ENCODE measurements at places on chromosomes 16 and 17. TPM values are rescaled to one million over a fixed set of nuclear protein-coding genes. Genes with fewer than 3 reads are reported as not detected.

DNA sequence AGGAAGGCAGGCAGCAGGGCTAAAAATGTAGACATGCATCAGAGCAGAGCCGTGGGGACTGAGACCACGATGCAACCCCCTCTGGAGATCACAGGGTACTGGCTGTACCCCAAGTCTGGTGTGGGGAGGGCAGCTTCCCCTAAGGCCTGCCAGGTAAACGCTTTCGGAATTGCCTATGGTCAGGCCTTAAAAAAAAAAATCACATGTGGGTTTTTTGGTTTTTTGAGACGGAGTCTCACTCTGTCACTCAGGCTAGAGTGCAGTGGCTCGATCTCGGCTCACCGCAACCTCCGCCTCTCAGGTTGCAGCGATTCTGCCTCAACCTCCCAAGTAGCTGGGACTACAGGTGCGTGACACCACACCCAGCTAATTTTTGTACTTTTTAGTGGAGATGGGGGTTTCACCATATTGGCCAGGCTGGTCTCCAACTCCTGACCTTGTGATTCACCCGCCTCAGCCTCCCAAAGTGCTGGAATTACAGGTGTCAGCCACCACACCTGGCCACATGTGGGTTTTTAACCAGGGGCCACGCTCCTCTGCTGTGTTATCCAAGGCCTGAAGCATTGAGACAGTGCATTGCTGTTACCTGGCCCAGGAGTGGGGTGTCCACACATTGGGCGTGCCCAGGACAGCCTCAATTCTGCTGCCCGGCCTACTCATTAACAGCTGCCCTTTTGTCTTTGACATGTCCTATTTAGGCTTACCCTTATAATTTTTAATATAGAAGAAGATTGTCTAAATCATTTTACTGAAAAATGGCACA lies 50.4 kb downstream of the LITAF start:
- DNase-seq: no peak

- DNase-seq: no peak
Observed at GRCh38 chr16:57341441-57342303, 16.9 kb upstream of the CCL22 start.

DNA sequence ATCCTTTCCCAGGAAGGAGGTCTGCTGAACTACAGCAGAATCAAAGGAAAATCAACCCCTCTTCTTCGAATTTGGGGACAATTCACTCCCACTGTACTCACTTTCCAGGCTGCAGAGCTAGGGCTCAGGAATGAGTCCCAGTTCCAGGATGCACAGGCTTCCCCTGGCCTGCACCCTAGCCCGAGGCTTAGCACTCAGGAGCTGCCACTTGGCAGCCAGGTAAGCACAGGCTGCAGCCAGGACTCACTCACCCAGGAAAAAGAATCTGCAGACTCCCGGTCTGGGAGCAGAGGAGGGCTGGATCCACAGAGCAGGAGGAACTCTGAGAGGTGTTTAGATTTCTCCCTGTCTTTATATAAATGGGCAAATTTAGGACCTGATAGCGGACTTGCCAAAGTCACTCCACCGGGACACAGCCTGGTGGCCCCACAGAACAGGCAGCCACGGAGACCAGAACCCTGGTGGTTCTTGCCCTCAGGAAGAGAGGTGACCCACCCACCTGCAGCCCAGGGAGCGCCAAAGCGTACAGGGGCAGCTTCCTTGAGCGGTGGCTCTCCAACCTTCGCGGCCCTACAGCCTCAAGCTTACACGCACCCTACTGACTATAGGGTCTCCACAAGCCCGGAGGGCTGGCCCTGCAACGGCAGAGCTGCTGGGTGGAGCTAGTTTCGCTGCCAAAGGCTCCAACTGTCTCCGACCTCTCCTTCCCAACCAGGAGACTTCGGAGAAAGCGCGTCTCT lies 4.8 kb downstream of the CBLN1 start:
- DNase-seq: peak; percentile 53

- DNase-seq: no peak
Observed at GRCh38 chr17:49553676-49554335, 21.9 kb upstream of the NXPH3 start.

GRCh38 chr16:73047536-73048291 lies at the start of gene ZFHX3:
Gene ZFHX3, minus strand, starts transcription at chr16:73048128. Its CDS starts 87,983 bp downstream, at chr16:72960145.
- peak; percentile 83 for DNase-seq

GRCh38 chr17:49334744-49335512 lies 27.1 kb downstream of the ZNF652 start:
- DNase-seq: no peak

DNA sequence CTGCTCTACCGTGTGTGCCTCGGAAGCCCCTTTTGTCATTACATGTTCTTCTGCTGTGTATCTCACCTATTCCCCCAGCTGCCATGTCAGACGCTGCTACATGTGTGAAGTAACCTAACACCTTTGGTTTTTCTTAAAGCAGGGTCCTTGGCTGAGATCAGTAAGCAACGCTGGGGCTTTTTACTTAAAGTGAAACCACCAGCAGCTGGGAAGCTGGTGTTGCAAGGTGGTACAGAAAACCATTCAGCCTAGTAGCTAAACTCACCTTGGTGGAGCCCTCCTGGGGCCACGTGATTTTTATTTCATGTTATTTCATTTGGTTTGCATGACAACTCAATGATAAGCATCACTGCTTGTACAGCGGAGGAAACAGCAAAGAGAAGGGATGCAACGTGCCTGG lies 62.6 kb downstream of the PLCG2 start:
- no peak for DNase-seq

DNA sequence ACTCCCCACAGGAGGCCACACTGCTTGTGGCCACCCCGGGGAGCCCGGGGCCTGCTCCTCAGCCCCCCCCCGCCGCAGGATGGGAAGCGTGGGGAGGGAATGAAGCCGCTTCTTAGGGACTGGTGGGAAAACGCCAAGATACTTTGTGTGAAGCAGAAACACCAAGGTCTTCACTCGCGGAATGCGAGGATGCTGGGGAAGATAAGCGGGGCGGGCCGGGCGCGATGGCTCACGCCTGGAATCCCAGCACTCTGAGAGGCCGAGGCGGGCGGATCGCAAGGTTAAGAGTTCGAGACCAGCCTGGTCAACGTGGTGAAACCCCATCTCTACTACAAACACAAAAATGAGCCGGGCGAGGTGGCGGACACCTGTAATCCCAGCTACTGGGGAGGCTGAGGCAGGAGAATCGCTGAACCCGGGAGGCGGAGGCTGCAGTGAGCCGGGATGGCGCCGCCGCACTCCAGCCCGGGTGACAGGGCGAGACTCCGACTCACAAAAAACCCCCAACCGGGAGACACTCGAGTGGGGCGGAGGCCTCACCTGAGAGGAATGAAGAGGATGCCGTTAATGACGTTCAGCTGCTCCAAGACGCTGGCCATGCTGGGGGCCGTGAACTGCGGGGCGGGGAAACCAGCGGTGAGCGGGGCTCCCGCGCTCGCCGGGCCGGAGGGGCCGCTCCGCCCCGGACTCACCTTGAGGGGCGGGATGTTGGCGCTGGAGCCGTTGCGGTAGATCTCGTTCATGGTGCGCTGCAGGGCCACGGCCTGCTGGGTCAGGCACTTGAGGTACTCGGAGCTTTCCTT lies 20.3 kb downstream of the CLUH start:
- DNase-seq: no peak

- DNase-seq: peak; percentile 88
Observed at GRCh38 chr17:79777894-79778503, at the start of gene CBX2. Gene CBX2, plus strand, starts transcription at chr17:79778148. Its CDS starts 88 bp downstream, at chr17:79778236.

DNA sequence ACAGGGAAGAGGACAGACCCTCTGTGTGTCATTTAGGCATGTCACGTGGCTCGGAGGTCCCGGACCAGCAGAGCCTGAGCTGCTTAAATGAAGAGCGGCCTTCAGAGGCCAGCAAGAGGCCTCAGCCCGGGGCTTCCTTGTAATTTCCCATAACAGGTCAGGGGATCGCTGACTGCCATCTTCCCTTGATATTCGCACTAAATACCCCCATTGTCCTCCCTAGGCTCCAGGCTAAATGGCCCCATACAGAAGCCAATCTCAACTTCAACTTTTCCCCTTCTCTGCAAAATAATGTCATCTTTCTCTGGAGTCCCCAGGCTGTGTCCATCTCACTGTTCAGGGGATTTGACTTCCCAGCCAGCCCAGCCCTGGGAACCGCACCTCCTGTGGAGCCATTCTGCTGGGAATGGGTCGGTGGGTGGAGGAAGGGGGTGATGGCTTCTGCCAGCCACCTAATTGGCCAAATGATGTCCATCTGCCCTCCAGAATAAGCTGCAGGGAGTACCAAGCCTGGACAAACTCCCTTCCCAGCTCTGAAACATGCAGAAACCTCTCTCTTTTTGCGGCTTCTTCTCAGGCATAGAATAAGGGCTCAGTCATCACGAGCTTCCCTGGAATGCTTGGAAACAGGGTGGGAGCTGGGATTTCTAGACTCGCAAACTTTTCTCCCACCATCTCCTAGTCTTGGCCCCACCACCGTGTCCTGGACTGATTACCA lies 129.9 kb downstream of the SDK2 start:
- DNase-seq: no peak

DNA sequence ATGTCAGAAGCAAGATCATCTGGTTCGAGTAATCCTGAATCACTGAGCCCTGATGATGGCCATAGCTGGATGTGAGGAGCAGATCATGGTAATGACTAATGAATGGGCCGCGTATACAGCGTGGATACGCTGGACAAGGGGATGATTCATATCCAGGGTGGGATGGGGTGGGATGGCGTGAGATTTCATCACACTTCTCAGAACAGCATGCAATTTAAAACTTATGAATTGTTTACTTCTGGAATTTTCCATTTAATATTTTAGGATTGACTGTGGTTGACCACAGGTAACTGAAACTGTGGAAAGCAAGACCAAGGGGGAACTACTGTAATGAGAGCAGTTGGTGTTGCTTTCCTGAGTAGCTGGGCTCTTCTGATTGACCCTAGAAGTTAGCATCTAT lies 225.5 kb downstream of the STX8 start:
- DNase-seq: no peak

GRCh38 chr17:57090560-57091185 lies 5.6 kb downstream of the AKAP1 start:
- no peak for DNase-seq

GRCh38 chr17:13395862-13396261 lies 205.9 kb downstream of the HS3ST3A1 start:
- no peak for DNase-seq

- no peak for DNase-seq
Observed at GRCh38 chr16:9091867-9092281, 430 bp downstream of the HAPSTR1 start.

DNA sequence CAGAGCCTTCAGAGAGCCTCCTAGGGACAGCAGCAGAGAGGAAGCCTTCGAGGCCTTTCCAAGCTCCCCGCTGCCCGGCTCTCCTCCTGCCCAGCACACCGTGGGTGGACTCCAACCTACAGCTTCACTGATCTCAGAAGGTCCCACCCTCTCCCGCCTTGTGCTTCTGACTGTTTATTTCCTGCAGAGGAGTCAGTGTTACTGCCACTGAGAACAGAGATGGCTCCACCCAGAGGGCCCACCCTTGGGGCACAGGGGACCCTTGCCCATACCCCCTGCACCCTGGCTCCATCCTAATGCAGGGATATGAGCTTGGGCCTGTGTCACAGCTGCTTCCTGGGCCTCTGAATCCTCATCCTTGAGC lies 52.8 kb upstream of the TOB1 start:
- no peak for DNase-seq

DNA sequence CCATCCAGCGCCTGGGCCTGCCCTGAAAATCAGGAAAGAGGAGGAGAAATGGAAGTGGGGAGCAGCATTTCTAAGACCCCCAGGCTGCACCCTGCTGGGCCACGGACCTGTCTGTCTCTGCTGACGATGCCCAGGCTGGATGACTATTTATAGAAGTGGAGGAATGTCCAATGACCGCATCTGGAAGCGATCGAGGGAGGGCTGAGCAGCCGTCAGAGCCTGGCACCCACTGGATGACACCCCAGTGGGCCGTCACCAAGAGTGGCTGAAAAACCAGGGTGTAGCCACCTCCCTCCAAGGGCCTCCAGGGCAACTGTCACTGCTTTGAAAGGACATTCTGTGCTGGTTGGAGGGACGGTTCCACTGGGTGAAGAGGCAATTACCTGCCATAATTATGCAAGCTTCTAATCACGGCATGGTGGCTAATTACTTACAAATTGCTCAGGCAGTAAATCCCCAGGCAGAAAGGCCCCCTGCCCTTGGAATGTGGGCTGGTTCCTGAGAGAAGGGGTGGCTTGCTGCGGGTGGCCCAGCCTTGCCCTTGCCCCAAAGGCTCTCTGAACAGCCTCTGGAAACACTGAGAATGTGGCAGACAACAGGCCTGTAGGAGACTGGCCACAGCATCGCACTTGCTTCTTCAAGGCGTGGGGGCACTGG lies 332.1 kb downstream of the C16orf95 start:
- peak; percentile 45 for DNase-seq

Gene CTF1
- 0.72 TPM for total RNA-seq

Gene PIK3R6
- not detected for total RNA-seq

Gene NGFR
- total RNA-seq: 9.6 TPM

Gene C16orf92
- not detected for total RNA-seq

Gene TP53I13
- 28.1 TPM for total RNA-seq

Gene CYGB
- total RNA-seq: 2.8 TPM

Gene ARHGAP27
- 11.4 TPM for total RNA-seq
